ENCODE measurements at places on chromosomes 7 and 10. TPM values are rescaled to one million over a fixed set of nuclear protein-coding genes. Genes with fewer than 3 reads are reported as not detected.

The OR13A1 gene
- not detected for total RNA-seq

The UNC5B gene
- 4.1 TPM for total RNA-seq

The NME8 gene
- 1.2 TPM for total RNA-seq

The VGF gene
- total RNA-seq = not detected

The TRDMT1 gene
- total RNA-seq = 13.2 TPM

The NUDT13 gene
- 2.2 TPM for total RNA-seq

The GIMAP8 gene
- 22.4 TPM for total RNA-seq

The WBP1L gene
- total RNA-seq = 66.2 TPM

The ACTR1A gene
- 84.3 TPM for total RNA-seq

The ZNF488 gene
- total RNA-seq = 0.71 TPM

The ADRB1 gene
- 0.76 TPM for total RNA-seq

The EGR2 gene
- total RNA-seq = 53.1 TPM

The NKX1-2 gene
- total RNA-seq = not detected

The CAMK2G gene
- 30.5 TPM for total RNA-seq

The ZNF107 gene
- total RNA-seq = 7.7 TPM

The COL28A1 gene
- total RNA-seq = 182 TPM

The GPR26 gene
- total RNA-seq = not detected

DNA sequence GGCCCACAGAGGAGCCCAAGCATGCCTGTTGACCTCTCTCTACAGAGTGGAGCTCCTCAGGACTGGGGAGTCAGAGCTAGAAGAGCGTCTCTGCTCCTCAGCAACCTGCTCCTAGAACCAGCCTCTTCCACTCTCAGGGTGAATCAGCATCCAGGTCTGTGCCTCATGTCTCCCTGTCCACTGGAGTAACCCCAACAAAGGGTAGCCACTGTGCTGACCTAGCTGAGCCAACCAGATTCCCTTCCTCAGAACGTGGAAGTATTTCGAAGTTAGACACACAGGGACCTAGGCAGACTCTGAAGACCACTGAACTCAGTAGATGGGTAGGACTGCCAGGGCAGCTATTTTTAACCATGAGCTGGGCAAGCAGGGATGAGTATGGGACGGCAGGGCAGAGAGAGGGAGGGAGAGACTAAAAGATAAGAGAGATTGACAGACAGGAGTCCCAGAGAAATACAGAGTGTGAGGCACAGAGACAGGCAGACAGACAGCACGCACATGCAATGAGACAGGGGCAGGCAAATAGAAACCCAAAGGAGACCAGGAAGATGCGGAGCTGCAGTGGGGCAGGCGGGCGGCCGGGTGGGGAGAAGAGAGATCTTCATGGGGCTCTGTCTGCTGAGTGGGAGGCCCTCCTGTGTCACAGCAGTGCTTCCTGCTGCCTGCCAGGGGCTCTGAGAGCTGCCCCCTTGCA lies 56.7 kb downstream of the OSBPL3 start:
- DNase-seq = no peak

- DNase-seq = no peak
Observed at GRCh38 chr7:42014625-42015618, 222.1 kb downstream of the GLI3 start.

DNA sequence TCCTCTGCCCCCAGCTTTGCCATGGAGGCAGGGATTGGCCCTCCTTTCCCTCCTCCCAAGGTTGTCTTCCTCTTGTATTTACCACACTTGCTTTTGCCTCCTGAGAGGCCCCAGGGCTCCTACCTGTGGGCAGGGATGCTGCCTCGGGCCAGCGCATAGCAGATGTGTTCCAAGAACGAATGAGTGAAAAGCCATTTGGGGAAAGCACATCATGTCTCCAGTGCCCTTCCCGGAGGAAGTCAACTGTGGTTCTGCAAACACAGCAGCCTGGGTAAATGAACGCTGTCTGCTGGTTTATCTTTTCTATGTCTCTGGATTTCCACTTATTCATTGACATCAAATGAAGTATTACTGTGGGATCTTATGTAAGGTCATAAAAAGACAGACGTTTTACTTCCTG lies 161.7 kb downstream of the FANK1 start:
- no peak for DNase-seq

GRCh38 chr7:147400221-147400689 lies 1190.3 kb upstream of the C7orf33 start:
- no peak for DNase-seq

DNA sequence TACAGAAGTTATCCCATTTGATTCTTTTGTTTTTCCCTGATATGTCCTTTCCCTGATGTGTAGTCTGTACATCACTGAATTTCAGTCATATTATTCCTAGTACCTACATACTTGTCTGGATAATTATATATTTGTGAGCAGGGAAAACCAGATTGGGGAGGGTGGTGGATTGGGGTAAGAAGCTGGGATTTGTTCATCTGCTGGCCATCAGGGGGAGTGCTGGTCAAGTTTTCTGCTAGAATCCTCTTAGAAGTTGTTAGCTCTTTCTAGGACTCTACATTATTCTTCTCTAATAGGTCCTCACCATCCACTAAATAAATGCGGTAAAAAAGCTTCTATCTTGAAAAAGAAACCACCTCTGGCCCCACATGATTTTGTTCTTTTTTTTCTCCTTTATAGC lies 232.7 kb upstream of the TAC1 start:
- no peak for DNase-seq

DNA sequence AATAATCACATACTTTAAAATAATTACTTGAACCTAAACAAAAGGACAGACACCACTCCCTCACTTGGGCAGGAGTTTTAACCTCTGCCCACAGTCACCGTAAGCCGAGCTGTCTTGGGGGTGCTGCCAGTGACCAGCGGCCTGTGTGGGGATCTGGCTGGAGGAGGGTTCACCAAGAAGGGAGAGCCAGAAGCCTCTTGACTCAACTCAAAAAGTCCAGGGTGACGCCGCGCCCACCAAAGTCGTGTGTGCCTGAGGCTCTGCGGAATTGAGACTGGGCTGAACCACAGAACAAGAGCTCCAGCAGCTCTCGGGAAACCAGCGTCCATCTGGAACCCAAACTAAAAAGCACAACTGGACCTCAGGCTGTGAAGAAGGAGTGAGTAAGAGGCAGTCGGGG lies 35.8 kb downstream of the ZFAND2A start:
- peak; percentile 61 for DNase-seq

- DNase-seq = no peak
Observed at GRCh38 chr10:122281018-122281626, 10.0 kb downstream of the BTBD16 start.

DNA sequence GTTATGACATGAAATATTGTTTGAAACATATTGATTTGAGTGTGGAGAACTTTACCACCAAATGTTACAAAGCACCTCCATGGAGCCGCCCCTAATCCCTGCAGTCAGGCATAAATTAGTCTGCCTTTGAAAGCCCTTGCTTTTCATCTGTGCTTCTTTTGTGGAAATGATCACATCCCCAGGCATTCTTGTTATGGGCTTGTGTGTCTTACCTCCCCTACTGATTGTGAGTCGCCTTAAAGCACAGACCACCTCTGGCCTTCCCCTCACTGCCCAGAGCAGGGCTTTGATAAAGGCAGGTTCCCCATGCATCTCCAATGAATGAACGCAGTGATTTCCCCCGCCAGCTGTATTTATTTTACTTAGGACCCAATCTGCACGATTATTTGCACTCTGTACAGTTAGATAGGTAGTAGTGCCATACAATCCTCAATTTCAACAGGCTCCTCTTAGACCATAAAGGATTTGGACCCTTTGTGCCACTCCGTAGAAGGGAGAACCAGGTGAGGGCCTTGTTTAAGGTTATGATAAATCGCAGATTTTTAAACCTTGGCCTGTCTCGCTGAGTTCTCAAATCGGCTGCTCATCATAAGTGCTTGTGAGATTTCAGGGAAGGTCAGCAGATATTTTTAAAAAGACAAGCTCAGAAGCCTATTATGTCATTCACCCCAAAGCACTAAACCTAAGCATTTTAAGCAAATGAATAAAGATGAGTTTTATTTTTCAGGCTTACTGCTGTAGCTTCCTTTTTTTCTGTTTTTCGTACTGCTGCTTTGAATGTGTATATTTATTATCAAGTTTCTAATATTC lies 107.8 kb downstream of the CUBN start:
- no peak for DNase-seq

GRCh38 chr7:101743241-101743994 lies 74.0 kb upstream of the CUX1 start:
- DNase-seq = peak; percentile 76

- no peak for DNase-seq
Observed at GRCh38 chr7:80584778-80585177, 53.7 kb upstream of the CD36 start.

DNA sequence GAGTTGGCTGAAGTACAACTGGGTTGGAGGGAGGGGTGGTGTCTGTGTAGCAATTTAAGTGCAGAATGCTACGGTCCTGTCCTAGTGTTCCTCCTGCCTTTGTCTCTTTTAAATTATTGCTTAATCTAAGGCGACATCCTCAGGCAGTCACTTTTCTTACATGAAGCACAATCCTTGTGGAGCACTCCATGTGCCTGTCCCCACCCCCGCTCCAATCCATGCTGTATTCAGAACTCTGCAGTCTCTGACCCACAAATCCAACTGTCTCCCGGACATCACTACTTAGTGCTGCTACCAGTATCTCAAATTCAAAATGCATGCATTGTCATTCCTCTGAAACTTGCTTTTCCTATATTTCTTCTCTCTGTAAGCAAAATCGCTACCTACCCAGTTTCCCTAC lies 91.4 kb upstream of the FAM133B start:
- no peak for DNase-seq

GRCh38 chr7:36598054-36598674 lies 126.1 kb downstream of the AOAH start:
- DNase-seq = no peak

- no peak for DNase-seq
Observed at GRCh38 chr10:126663880-126664279, 6.6 kb downstream of the C10orf90 start.

DNA sequence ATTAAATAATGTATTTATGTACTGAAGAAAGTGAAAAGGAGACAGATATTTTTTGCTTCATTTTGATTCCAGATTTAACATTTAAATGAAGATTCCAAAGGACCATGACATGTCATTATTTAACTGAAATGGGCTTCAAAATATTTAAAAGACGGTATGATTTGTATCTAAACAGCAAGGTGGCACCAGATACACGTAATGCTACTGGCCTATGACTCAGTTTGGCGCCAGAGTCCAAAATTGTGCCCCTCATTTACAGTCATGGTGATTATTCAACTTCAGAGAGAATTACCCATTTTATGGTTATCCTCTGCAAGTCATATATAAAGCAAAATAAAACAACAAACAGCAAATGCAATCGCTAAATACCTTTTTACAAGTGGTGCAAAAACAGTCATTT lies 94.5 kb downstream of the ETV1 start:
- DNase-seq = no peak

DNA sequence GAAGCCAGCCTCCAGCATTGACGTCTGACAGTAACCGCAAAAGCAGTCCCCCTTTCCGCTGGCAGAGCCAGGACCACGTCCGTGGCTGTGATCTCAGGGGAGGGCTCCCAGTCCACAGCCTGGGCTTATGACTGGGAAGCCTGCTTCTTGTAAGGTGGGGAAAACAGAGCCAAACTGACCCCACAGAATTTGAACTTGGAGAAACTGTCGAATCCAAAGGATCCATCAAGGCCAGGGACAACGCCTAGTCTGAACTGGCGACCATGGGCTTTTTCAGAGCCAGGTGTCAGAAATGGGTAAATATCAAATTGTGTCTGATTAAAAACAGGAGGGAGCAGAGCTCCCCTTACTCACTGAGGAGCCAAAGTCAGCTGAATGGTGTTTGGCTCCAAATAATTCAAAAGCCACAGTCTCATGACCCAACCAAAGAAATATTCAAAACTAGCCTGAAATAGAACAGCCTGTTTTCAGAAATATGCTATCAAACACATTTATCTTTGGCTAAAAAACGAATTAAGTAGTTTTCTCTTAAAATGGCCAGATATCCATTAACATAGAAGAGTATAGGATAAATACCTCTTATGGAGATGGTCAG lies 751.4 kb upstream of the GALNT17 start:
- peak; percentile 77 for DNase-seq

GRCh38 chr10:110016039-110016438 lies 8.3 kb downstream of the ADD3 start:
- no peak for DNase-seq

DNA sequence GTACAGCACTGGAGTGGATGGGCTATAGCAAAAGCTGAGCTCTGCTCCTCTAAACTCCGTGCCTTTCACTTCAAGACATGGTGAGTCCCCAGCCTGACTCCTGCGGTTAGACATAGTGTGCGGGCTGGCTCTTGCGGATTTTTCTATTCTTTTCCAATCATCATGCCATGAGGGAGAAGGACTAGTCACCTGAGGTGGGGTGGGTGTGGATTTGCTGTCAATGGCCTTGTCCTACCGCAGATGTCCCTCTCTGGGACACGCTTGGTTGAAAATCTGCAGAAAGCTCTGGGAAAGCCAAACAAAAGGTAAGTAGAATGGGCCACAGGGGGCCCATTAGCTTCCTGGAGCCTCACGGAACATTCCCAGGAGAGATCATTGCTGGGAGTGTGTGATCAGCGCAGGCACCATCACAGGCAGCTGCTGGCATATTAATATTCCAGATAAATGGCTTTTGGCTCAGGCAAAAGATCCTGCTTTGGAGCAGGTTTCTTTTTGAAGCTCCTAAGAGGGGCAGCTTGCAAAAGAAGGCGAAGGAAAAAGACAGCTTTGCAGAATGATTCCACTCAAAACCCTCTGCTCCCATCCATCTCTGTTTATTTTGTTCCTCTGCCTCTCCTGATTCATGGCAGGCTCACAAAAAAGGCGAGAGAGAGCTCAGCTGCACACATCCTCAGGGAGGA lies 509.0 kb upstream of the ZMIZ1 start:
- no peak for DNase-seq

DNA sequence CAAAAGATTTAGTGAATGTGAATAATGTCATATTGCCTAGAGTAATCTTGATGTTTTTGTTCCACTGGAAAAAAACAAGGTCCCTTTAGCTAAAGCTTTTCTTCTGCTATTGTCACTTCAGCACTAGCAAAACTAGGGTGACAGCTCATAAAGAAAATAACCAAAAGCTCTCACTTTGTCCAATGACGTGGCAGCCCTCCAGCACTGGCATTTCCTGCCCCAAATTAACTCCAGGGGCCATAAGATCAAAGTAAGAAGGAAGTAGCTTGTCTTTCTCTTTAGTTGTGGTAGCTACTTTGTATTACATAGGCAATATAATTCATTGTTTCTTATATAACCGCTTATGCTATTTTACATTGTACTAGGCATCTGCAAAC lies 47.3 kb downstream of the LRRN3 start:
- no peak for DNase-seq

- no peak for DNase-seq
Observed at GRCh38 chr7:66142996-66143395, 28.3 kb downstream of the CRCP start.

Data from sciatic nerve (tissue), 2 donors.